NCI-H1105 (cell line): ENCODE measurements at places on chromosomes 7 and 10.

DNA sequence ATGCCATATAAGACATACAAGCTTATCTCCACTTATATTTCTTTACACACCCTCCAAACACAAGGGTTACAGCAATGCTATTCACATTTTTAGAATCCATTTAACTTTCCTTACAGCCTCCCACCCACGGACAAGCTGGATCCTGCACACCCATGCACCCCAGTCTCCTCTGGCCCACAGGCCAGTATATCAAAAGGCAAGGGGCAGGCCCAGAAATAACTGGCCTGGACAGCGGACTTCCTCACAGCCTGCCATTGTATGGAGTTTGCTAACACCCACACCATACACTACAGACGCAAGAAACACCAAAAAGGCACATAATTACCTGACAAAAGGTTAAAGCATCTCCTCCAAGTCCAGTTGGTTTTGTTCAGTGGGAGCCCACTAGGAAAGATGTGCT, 12.0 kb downstream of the HOXA4 start:
- DNase-seq, result no peak

GRCh38 chr7:138632826-138633602, 68.1 kb downstream of the SVOPL start:
- no peak for DNase-seq

- no peak for DNase-seq
Observed at GRCh38 chr10:102718220-102718619, 3.8 kb downstream of the SFXN2 start.

- DNase-seq, result no peak
Observed at GRCh38 chr10:35882422-35883150, 240.5 kb upstream of the FZD8 start.

- DNase-seq, result no peak
Observed at GRCh38 chr10:7483848-7484247, 73.0 kb upstream of the SFMBT2 start.

DNA sequence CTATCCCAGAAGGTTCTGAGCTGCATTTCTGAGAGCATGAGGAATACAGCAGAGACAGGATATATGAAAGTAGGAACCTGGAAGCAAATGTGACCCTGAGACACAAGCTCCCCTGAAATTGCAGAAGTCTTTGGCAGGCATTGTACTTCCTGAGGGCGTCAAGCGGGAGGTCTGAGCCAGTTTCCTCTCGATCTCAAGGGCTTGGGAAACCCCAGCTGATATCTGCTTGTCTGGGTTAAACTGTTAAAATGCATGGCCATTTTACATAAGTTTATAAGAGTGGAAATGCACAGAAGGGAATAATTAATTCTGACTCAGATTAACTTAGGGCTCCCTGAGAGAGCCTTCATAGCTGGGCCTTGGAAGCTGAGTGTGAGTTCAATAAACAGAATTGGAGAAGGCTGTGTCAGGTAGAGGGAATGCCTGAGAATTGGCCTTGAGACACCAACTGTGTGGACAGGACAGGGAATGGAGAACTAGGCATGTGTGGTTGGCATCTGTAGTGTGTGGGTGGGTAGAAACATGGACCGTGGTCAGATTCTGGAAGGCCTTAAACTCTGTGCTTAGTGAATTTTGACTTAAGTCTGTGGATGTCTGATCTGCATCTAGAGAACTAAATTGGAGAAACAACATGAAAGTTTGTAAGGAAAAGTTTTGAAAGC, 53.3 kb downstream of the WIPF3 start:
- DNase-seq, result no peak

GRCh38 chr10:99740260-99740659, 8.2 kb downstream of the CUTC start:
- no peak for DNase-seq

GRCh38 chr7:63080406-63080805, 918.2 kb upstream of the ZNF722 start:
- no peak for DNase-seq

DNA sequence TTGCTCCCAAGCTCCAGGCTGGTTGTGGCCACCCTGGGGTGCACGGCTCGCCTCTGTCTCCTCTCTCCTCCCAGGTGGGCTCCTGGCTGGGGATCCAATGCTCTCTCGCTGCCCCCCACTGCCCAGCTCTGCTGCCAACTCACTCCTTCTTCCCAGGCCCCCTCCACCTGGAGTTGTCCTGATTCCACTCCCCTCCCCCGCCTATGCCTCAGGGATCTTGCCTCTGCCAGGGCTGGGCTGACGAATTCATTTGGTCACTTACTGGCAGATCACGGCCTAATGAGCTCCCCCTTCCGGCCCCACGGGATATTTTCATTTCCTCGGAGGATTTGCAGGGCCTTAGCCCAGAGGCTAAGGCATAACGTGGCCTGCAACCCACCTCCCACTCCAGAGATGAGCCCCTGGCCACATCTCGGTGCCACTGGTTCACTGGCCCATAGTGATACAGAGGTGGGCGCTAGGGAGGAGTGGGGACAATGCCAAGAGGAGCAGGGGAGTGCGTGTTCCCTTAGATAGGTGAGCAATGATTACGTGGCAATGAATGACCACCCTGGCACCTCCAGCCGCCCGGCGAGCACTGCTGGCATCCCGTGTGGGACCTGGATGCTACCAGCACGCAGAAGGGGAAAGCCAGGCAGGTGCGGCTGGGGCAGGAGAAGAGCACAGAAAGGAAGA, 344.6 kb upstream of the SHH start:
- no peak for DNase-seq

- peak; percentile 50 for DNase-seq
Observed at GRCh38 chr10:102352066-102352715, 43.3 kb upstream of the NFKB2 start.

- DNase-seq, result no peak
Observed at GRCh38 chr7:50477640-50478039, 27.5 kb upstream of the FIGNL1 start.

DNA sequence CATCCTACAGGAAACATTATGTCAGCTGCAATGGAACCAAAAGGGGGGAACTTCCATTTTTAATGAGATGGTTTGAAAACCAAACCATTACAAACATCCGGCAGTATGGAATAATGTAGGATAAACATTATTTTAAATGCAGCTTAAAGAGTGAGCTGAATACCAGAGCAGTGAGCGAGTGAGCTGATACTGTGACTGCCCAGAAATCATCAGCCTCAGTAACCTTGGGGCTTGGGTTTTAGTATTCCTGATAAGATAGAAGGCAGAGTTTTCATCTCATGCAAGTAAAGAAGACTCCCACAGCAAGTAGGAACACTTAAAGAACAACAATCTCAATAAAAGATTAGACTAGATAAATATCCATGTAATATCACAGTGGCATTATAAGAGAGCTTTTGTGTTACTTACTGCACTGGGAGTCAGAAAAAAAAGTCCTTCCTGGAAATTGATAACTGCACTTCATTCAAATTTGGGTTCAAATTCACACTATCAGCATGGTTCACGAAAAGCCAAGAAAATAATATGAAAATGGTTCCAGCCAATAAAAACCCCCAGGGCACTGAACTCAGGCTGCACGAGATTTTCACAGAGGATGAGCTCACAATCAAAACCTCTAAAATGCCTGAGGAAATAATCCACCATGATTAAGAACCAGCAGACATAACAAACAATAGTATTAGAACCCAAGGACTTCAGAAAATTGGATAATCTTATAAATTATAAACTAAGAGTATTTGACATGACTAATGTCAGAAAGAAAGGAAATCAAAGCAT, 115.7 kb downstream of the MTPAP start:
- DNase-seq, result no peak
